ENCODE measurements at places on chromosomes 3 and 15.
A peak's percentile ranks its signal among the peaks of the same experiment; 100 is the strongest.

DNA sequence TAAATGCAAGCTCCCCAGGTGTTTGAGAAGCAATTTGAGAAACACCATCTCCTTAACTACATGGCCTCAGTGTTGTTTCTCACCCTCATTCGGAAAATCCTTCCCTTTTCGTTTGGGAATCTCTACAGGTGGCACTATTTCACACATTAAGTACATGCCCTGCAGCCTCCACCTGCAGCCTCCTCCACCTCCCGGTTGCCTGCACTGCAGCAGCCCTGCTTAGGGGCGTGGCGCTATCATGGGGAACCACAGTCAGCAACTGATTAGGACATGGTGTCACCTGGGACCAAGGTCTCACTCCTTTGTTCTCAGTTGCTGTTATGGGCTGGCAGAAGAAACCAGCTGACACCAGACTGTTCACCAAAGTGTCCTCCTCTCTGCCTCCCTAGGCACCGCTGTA, 11.7 kb upstream of the ZNF774 start:
- DNase-seq: no peak

- DNase-seq: peak; percentile 29
Measured at GRCh38 chr3:89113893-89114840, 6.7 kb downstream of the EPHA3 start.

- no peak for DNase-seq
Measured at GRCh38 chr3:171769461-171769860, 40.8 kb downstream of the PLD1 start.

DNA sequence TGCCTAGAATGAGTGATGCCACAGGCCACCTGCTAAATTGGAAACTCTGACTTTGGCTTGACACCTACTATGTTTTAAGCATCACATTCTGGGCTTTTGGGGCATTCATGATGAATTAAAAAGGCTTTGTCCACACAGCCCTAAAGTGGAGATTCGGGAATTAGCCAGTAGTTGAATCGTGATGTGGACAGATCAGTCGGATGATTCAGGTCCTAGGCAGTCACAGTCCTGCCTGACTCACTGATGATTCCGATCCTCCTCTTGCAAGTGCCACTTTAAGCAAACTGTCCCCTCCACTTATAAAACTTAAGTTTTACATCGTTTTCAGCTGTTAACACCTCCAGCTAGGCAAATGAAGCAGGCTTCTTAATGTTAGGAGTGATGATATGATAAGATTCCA, 75.3 kb downstream of the SYNPR start:
- DNase-seq: no peak

DNA sequence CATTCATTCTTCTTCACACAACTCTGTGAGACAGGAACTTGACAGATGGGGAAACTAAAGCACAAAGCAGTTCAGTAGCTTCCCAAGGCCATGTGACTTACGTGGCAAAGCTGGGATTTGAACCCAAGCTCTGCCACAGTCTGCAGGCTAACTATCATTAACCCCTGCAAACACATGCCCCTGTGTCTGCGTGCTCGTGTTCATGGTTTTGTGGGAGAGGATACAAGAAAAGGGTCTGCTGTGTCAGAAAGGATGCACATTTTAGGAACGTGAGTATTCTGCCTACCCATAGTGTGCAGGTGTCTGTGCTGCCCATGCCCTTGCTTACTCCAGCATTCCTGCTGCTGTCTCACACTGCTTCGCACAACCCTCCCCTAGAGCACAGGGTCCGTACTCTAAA, 137.0 kb downstream of the CHDH start:
- no peak for DNase-seq

- no peak for DNase-seq
Measured at GRCh38 chr3:101847328-101847727, 2.0 kb upstream of the NFKBIZ start.

- no peak for DNase-seq
Measured at GRCh38 chr3:124007186-124007585, 15.3 kb upstream of the ROPN1 start.
